ENCODE measurements at places on chromosomes 4 and X.

GRCh38 chr4:76373919-76374552, 46.9 kb downstream of the CCDC158 start:
- no peak for DNase-seq

DNA sequence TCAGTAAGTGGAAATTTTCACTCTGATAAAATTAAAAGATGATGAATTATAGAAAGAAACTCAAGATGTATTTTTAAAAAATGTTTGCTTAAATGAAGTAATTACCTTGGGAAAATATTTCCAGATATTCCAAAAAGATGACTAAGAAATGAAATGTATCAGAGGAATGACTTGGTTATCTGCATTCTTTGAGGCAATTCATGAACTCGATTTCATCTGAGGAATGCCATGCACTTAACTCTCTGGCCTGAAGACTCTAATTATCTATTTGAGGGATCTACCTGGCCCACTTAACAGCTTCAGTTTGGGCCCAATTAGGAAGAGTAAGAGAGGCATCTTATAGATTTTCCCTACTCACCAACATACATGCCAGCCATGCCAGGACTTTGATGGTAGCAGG, 182.3 kb downstream of the INPP4B start:
- DNase-seq, result peak; percentile 49

DNA sequence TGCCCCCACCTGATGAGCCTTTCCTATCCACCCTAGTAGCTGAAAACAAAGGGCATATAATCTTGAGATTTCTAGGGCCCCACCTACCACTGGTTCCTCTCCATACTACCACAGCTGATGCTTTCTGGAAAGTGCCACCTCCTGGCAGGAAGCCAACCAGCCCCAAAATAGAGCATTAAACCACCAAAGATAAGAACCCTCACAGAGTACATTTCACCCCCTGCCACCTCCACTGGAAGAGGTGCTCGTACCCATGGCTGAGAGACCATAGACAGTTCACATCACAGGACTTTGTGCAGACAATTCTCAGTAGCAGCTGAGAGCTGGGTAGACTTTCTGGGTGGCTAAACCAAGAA, 94.1 kb downstream of the IRS4 start:
- no peak for DNase-seq

- no peak for DNase-seq
Observed at GRCh38 chr4:159463235-159463634, 360.4 kb downstream of the RAPGEF2 start.

DNA sequence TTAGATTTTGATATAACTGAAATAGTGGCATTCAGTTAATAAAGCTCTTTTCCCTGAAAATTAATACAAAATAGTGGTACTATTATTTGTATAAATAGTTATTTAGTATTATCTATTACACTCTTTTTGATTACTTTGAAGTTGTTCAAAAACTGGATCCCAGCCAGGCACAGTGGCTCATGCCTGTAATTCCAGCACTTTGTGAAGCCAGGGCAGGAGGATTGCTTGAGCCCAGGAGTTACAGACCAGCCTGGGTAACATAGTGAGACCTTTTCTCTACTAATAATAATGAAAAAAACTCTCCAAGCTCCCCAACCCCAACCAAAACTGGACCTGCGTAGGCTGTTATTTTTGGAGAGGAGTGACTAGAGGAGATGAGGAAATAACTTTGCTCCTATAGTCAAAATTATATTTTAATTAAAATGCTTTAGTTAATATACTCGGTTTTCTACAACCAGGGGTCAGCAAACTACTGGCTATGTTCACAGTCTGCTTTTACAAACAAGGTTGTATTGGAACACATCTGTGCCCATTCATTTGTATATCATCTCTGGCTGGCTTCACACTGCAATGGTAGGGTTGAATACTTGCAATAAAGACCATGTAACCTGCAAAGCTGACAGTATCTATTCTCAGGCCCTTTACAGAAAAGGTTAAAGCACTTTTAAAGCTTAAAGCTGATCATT, 27.6 kb downstream of the GUCY1A1 start:
- DNase-seq, result no peak

GRCh38 chr4:20259707-20260106, 8.0 kb downstream of the SLIT2 start:
- peak; percentile 9 for DNase-seq

GRCh38 chr4:38964942-38965775, 67.0 kb downstream of the TMEM156 start:
- DNase-seq, result no peak

GRCh38 chrX:68695206-68695845, 47.9 kb downstream of the STARD8 start:
- DNase-seq, result no peak

DNA sequence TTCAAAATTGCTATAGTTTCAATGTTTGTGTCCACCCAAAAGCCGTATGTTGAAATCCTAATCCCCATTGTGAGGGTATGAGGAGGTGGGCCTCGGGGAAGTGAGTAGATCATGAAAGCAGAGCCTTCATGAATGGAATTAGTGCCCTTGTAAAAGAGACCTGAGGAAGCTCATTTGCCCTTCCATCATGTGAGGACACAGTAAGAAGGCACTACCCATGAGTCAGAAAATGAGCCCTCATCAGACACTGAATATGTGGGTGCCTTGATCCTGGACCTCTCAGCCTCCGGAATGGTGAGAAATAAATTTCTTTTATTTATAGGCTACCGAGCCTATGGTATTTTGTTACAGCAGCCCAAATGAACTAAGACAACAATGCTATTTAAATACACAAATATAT, 57.7 kb upstream of the EFHC2 start:
- DNase-seq, result no peak

GRCh38 chr4:125952631-125953030, 637.9 kb downstream of the FAT4 start:
- DNase-seq, result no peak

- no peak for DNase-seq
Observed at GRCh38 chr4:73715659-73716058, 24.7 kb upstream of the CXCL8 start.
